EL (cell line): ENCODE measurements at places on chromosomes 11 and 22.

DNA sequence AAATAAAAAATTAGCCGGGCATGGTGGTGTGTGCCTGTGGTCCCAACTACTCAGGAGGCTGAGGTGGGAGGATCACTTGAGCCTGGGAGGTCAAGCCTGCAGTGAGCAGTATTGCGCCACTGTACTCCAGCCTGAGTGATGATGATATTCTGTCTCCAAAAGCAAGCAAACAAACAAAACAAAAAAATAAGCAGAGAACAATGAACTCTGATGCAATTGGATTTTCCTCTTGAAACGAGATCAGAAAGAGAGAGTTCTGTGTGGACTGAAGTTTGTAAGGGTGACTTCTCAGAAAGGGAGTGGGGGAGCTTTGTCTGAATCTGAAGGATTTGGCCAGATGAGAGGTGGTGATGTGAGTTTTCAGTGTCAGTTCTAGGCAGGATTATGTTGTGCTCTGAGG is 6.0 kb upstream of the TMEM123 start:
- DNase-seq: no peak

GRCh38 chr11:88435415-88435814 is 97.9 kb upstream of the CTSC start:
- DNase-seq: no peak

- peak; percentile 85 for DNase-seq
These were observed 17.4 kb downstream of the CTSC start for GRCh38 chr11:88320149-88320559.

- DNase-seq: no peak
These were observed 29.6 kb downstream of the ACER3 start for GRCh38 chr11:76890329-76890728.

DNA sequence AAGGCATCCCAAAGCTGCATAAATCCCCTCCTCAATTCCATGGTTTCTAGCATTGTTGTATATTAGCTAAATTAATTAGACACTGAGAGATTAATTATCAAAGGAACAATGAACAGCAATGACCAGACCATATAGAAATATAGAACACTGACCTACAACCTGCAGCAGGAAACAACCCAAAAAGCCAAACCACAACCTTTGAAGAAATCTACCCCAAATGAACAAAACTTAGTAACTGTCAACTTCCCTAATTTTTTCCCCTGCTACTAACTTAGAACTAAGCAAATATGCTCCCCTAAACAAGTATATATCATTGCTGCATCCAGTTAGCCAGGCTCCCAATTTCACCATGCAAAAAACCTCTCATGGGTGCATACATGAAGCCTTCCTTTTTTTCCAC is 268.0 kb upstream of the ANO3 start:
- no peak for DNase-seq

DNA sequence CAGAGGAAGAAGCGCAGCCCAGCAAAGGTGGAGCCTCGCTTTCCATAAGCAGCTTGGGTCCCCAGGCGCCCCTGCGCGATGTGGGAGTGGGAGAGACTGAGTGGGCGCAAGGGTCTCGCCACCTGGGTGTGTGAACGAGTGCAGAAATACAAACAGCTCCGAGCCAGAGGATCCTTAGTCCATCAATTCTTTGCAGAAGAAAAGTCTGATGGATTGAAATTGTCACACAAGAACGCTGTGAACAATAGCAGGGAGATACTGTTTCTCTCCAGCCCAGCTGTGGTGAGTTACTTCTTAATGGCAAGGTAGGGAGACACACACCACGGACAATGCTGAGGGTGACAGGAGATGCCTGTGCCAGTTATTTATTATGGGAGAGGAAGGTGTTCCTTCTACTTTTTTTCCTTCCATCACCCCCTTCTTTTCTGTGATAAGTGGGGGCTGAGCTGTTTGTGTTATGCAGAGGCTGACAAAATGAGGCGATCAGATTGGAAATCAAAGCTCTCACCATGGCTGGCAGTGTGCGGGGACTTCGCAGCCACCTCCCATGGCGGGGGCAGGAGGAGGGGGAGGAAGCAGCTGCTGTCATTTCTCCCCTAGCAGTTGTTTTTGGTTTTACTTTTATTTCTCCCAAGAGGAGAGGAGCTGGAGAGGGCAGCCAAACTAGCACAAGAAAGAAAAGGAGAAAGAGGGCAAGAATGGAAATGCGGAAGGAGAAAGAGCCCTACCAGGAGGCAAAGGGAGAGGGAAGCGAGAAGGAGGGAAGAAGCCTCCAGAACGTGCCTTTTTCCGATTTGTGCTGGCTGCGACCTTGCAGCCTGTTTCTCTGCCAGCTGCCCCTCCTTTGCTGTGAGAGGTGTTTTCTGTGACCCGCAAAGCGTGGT is 755.8 kb downstream of the NTM start:
- DNase-seq: peak; percentile 63

DNA sequence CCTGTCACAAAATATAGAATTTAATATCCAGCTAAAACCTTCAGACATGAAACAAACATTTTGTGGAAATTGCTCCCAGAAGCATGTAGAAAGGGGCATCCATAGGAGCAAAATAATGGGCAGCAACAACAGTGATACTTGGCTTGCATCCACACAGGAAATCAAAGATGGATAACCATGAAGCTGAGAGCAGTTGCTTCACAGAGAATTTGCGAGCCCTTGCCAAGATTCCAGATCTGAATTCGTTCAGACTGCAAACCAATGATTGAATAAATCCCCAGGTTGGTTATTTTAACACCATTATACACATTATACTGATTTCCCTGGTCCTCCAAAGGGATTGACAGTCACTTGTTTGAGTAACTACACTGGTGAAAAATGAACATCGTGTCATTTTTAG is 15.6 kb upstream of the OR51L1 start:
- no peak for DNase-seq

- no peak for DNase-seq
These were observed 82.9 kb downstream of the PIWIL4 start for GRCh38 chr11:94649964-94650623.

DNA sequence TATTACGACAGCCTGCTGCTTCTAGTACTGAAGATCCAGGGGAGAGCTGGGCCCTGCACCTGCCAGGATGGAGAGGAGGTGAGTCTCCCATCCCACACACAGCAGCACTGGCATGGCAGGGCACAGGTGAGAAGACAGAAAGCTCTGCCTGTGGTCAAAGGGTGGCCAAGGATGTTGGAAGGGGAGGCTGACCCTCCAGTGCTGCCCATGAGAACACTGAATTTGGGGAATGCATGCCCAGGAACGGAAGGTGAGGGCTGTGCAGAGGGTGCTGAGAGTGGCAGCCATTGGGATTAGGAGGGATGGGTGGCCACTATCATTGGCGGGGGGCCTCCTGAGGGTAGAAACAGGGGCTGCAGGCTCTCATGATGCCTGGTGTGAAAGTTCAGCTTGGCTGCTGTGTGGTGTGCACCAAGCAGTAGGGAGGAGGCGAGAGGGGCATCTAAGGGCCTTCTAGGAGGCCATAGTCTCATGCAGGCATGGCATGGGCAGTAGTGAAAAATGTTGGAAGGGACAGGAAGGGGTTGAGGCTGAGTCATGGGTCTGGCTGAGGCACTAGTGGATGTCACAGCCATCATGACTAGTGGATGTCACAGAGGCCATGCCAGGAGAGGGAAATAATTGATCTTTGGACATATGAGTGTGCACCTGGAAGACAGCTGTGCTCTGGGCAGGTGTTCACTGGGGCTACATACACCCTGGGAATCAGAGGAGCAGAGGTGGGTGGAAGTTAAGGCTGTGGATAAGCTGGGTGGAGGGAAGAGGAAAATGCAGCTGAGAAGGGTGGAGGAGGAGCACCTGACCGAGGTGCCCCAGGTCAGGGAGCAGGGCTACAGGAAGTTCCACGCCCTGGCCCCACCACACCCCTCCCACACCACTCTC is 2.5 kb upstream of the LRRC74B start:
- peak; percentile 47 for DNase-seq

- no peak for DNase-seq
These were observed 77.1 kb downstream of the RBMXL2 start for GRCh38 chr11:7165911-7166310.

GRCh38 chr11:43833657-43834073 is 47.0 kb upstream of the ALKBH3 start:
- peak; percentile 23 for DNase-seq

DNA sequence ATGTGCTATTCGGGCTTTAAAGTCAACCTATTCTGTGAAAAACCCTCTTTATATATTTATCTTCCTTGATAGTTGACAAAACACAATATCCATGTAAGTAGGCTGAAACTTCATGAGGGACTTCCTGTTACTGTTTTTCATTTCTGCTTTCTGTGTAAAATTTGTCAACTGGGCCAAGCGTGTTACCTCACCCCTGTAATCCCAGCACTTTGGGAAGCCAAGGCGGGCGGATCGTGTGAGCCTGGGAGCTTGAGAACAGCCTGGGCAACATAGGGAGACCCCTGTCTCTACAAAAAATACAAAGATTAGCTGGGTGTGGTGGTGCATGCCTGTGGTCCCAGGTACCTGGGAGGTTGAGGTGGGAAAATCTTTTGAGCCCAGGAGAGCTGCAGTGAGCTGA is 66.5 kb upstream of the SLC25A18 start:
- no peak for DNase-seq

GRCh38 chr11:19767627-19768151 is 55.1 kb downstream of the NAV2 start:
- no peak for DNase-seq

DNA sequence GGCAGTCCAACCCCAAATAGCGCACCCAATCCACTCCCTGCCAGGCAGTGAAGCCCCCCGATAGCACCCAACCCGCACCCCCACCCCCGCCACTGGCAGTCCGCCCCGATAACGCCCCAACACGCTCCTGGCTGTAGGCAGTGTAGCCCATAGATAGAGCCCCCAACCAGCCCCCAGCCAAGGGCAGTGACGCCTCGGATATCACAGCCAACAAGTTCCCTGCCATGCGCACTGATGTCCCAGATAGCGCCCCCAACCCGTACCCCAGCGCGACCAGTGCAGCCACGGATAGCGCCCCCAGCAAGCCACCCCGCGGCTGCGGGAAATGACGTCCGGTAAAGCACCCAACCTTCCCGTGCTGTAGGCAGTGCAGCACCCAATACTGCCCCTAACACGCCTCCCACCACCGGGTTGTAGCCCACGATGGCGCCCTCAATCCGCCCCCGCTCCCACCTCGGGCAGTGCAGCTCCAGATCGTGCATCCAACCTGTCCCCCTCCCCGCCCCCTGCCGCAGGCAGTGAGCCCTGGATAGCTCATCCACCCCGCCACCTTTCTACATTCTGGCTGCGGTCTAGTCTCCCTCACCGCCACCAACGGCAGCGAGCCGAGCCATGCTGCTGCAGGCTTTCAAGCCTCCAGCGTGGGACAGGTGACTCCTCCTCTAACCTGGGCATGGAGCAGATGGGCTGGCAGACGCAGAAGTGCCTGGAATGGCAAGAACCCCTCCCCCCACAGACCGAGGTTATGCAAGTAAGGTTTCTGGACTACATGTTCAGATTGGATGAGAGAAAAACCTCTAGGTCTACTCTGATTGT is 625 bp downstream of the RFPL2 start:
- DNase-seq: no peak

DNA sequence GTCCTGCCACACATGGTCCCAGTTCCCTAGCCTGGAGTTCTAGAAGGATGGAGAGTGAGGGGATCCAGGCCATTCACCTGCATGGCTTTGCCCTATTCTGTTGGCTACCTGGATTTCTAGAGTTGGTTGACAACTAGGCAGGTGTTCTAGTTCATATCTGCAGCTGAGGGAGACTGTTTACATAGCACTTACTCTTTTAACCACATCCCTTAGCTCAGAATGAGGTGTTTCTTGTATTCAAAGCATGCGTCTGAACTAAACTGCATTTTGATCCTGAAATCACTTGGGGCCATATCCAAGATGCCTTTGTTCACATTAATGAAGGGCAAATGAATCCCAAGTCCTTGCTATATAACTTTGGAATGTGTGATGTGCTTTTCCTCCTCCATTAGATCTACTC is 60.9 kb downstream of the SYT13 start:
- DNase-seq: no peak

DNA sequence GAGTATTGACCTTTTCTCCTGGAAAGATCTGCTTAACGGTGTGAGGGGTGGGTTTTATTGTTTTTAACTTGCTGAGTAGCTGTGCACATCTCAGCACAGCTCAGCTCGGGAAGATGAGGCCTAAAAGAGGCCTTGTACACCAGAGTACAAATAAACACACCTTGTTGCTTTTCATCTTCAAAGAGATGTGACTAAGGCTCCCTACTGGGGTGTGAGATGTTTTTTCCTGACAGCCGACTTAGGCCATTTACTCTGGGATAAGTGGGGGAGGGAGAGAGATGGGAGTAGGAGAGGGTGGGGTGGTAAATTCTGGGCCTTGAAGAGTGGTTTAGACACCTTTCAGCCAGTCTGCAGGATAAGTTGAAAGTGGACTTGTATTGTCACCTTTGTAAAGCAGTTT is 2.9 kb downstream of the LDLRAD3 start:
- DNase-seq: no peak

GRCh38 chr11:87228820-87229219 is 191.1 kb downstream of the TMEM135 start:
- DNase-seq: no peak

- DNase-seq: no peak
These were observed 9.6 kb upstream of the RANBP1 start for GRCh38 chr22:20106205-20106848.

DNA sequence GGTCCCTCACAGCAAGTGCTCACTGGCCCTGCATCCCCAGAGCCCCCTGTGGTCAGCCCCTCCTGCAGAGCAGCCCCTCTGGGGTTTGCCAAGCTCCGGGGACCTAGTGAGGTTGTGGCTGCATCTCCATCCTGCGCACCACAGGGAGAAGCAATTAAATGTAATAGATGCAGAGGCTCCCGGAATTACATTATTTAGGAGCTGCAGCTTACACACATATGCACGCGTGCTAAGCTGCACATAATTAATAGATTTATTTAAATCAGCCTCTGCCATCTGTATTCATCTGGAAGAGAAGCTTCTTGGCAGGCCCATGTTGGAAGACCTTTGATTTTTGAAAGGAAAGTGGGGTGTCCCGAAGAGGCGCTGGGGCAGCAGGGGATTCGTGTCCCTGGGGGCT is 1271.5 kb downstream of the BRD1 start:
- DNase-seq: no peak

DNA sequence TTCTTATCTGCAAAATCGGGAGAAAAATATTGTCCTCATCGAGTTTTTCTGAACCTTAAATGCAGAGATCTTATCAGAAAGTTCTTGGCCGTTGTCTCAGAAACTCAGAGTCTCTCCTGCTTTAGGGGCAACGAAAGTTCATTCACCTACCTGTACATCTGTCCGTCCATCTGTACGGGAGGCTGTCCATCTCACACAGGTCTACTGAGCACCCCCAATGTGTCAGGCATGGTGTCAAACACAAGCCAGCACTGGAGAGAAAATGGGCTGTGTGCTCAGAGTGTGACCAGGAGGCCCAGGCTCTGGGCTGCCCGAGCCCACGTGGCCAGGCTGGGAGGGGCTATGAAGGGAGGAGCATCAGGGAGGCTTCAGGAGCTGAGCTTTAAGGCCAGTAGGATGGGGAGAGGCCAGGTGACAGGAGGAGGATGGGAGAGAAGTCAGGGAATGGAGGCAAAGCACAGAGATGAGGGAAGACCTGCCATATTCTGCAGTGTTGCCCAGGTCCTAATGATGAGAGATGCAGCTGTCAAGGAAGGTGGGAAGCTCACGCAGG is 62.4 kb upstream of the MYEOV start:
- no peak for DNase-seq
